Naive thymus-derived CD8-positive, alpha-beta T cell (primary cell): ENCODE measurements at places on chromosomes 4 and X. TPM values are rescaled to one million over a fixed set of nuclear protein-coding genes. Genes with fewer than 3 reads are reported as not detected.

DNA sequence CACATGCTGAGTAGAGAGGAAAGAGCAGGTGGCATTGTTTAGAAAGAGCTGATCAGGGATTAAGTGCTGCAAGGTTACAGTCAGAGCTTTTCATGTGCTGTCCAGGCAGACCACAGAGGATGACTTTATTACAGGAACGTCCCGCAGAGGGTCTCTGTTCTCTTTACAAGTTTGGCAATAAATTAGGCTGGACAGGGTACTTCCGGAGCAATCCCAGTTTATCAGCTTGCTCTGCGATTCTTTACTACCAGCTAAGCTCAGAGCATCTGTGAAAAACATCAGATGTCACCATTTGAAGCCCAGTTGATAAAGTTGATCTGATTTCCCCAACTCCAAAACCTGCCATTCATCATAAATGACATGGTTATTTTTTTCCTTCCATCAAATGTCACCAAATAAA is 633.1 kb downstream of the NLGN4X start:
- no peak overlapping the region for H3K27ac ChIP-seq
- H3K4me3 ChIP-seq = no peak overlapping the region
- no peaks in the 10 kb centered on the region for H3K27me3 ChIP-seq
- DNase-seq = no peak

DNA sequence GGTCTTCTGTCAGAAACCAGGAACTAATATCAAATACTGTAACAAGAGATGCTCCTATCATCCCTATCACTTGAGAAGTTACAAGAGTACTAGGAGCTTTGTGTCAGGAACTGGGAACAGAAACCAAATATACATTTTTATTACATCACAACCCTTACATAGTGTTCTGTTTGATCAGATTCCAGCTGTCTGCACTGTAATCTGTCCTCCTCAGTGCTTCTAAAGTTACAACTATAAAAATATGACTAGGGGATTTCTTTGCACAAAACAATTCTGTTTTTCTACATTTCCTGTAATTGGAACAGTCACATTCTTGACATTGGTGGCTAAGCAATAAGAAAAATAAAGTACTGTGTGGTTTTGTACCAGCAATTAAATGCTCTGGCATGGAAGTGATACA is 686.0 kb downstream of the PDHA2 start:
- H3K27ac ChIP-seq = no peak overlapping the region
- no peaks in the 10 kb centered on the region for H3K36me3 ChIP-seq
- no peak for DNase-seq
- H3K4me3 ChIP-seq = no peak overlapping the region
- no peaks in the 10 kb centered on the region for H3K27me3 ChIP-seq

The ZNF518B gene
- 62.5 TPM for total RNA-seq

DNA sequence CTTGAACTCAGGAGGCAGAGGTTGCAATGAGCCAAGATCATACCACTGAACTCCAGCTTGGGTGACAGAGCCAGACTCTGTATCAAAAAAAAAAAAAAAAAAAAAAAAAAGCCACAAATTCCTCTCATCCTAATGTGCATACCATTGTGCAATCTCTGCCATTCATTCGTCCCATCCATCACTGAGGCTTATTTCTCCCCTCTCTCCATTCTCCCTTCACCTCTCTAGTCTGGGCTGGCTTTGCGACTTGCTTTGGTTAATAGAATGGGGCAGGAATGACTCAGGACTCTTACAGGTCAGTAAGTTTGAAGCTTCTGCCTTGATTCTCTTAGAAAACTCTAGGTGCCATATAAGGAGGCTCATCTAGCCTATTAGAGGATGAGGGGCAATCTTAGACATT is 60.3 kb upstream of the DDX3X start:
- H3K4me1 ChIP-seq = peaks cover 7% of the 10 kb centered on the region
- H3K36me3 ChIP-seq = no peaks in the 10 kb centered on the region
- no peaks in the 10 kb centered on the region for H3K27me3 ChIP-seq
- H3K27ac ChIP-seq = no peak overlapping the region

- H3K4me3 ChIP-seq = no peak overlapping the region
- H3K27ac ChIP-seq = no peak overlapping the region
- no peaks in the 10 kb centered on the region for H3K4me1 ChIP-seq
- H3K36me3 ChIP-seq = peaks cover 3% of the 10 kb centered on the region
- H3K27me3 ChIP-seq = peaks cover 1% of the 10 kb centered on the region
Observed at GRCh38 chr4:17188547-17189400, 290.3 kb upstream of the LDB2 start.

- H3K4me3 ChIP-seq = no peak overlapping the region
- H3K27ac ChIP-seq = no peak overlapping the region
- H3K27me3 ChIP-seq = no peaks in the 10 kb centered on the region
- no peaks in the 10 kb centered on the region for H3K4me1 ChIP-seq
Observed at GRCh38 chrX:27915617-27916016, 65.6 kb downstream of the DCAF8L1 start.

GRCh38 chr4:61590881-61591280 is 390.8 kb downstream of the ADGRL3 start:
- H3K27me3 ChIP-seq = no peaks in the 10 kb centered on the region
- H3K4me1 ChIP-seq = no peaks in the 10 kb centered on the region
- H3K4me3 ChIP-seq = no peak overlapping the region
- no peaks in the 10 kb centered on the region for H3K36me3 ChIP-seq

The GPC4 gene
- not detected for total RNA-seq

The MAPK10 gene
- not detected for total RNA-seq

DNA sequence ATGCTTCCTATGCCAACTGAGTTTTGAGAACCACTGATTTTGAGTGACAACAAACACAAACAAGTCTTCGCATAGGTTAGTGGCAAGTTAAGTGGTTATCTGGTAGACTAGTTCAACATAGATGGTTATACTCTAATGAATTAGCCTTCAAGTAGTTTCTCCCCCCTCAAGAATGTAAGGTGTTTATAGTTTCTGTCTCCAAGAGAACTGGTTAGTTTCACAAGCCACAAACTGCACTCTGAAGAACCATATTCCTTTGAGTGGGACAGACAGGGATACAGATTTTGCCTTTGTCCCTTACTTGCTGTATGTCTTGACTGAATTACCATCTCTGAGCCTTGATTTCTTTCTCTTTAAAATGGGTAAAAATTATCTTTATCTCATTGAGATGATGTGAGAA is 41.5 kb downstream of the PASD1 start:
- H3K27ac ChIP-seq = no peak overlapping the region
- H3K4me3 ChIP-seq = no peak overlapping the region
- no peaks in the 10 kb centered on the region for H3K4me1 ChIP-seq
- H3K27me3 ChIP-seq = peaks cover 2% of the 10 kb centered on the region
- no peak for DNase-seq
- H3K36me3 ChIP-seq = no peaks in the 10 kb centered on the region

The NEK1 gene
- total RNA-seq = 17.3 TPM

DNA sequence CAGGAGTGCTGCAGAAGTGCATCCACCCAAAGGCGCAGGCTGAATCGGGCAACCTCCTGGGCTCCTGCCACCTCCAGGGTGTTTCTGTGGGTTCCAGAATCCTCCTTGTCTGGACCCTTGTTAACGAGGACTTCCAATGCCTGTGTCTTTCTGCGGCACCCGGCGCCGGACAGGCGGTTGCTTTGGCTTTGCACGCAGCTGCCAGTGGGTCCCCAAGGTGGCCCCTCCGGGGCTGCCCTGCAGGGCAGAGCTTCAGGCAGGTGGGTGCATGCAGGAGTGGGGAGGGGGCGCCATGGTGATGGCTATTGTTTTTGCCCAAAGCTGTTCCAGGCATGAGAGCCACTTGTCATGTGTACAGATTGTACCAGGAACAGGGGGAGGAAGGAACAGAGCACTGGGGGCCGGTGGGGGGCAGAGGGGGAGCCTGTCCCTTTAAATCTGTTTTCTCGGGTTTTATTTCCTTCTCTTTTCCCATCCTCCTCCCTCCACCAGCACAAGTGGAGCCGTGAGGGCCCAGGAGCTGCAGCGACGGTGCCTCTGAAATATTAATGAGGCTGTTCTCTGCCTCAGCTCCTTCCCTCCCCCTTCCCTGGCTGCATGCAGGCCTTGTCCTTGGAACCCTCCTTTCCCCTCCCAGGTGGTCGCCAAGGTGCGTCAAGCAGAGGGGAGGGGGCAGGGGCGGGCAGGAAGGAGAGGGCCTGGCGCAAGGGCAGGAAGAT is 13.1 kb downstream of the ATP2B3 start:
- no peak overlapping the region for H3K4me3 ChIP-seq
- no peaks in the 10 kb centered on the region for H3K27me3 ChIP-seq
- no peaks in the 10 kb centered on the region for H3K36me3 ChIP-seq
- no peaks in the 10 kb centered on the region for H3K4me1 ChIP-seq

- no peak overlapping the region for H3K27ac ChIP-seq
- no peak for DNase-seq
- peaks cover 6% of the 10 kb centered on the region for H3K4me1 ChIP-seq
- no peaks in the 10 kb centered on the region for H3K27me3 ChIP-seq
- no peaks in the 10 kb centered on the region for H3K36me3 ChIP-seq
Observed at GRCh38 chrX:68894513-68895340, 65.9 kb downstream of the EFNB1 start.

The CPE gene
- total RNA-seq = not detected

The CTPS2 gene
- 8.2 TPM for total RNA-seq
